Hematopoietic multipotent progenitor cell (in vitro differentiated cells): ENCODE measurements at places on chromosomes 7 and 10.

- no peak for DNase-seq
These were observed 14.0 kb downstream of the AOAH start for GRCh38 chr7:36710186-36710791.

- DNase-seq, result no peak
These were observed 89.7 kb upstream of the IKZF1 start for GRCh38 chr7:50214771-50215170.

- no peak for DNase-seq
These were observed 48.4 kb upstream of the PODXL start for GRCh38 chr7:131604841-131605279.

DNA sequence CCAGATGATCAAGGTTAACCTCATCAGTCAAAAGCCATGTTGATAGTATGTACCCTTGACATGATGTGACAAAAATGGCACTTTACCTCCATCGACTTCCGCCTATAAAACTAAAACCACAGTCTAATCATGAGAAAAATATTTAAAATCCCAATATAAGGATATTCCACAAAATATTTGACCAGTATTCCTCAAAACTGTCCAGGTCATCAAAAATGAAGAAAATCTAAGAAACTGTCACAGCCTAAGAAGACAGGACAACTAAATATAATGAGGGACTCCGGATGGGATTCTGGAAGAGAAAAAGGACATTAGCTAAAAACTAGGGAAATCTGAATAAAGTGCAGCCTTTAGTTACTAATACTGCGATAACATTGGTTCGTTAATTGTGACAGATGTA lies 67.6 kb downstream of the XPNPEP1 start:
- DNase-seq, result no peak

DNA sequence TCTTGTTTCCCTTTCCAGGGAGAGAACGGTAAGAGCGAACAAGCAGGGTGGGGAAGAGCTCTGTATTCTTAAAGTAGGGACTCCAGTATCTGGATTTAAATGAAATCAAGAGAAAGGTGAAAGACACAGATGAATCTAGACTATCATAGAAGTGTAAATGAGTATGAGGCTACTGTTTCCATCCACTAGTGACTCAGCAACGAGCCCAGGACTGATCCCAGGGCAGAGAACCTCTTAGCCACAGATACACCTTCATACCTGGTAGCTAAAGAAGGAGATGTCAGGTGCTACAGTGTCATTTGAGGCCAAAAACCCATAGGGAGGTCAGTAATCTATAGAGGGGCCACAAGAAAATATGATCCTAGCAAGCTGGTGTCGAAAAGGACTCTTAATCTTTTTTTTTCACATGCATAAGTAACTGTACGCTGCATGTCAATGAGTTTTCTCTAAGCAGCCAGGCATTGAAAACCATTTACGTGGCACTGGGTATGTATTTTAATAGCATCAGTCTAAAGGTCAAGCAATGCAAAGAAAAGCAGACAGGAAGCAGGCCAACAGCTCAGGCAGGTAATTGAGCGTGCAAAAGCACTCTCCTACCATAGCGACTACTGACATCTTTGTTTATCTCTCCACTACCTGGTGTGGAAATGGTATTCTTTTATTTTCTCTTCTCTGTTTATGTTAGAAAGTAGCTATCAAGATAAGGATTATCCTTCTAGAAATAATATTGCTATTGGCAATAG lies 91.5 kb upstream of the EGR2 start:
- no peak for DNase-seq

GRCh38 chr7:104299777-104300176 lies 28.6 kb upstream of the LHFPL3 start:
- no peak for DNase-seq
